ENCODE measurements at places on chromosomes 4 and X.

- DNase-seq: peak; percentile 22
Observed at GRCh38 chrX:30302956-30303355, 6.2 kb downstream of the NR0B1 start.

DNA sequence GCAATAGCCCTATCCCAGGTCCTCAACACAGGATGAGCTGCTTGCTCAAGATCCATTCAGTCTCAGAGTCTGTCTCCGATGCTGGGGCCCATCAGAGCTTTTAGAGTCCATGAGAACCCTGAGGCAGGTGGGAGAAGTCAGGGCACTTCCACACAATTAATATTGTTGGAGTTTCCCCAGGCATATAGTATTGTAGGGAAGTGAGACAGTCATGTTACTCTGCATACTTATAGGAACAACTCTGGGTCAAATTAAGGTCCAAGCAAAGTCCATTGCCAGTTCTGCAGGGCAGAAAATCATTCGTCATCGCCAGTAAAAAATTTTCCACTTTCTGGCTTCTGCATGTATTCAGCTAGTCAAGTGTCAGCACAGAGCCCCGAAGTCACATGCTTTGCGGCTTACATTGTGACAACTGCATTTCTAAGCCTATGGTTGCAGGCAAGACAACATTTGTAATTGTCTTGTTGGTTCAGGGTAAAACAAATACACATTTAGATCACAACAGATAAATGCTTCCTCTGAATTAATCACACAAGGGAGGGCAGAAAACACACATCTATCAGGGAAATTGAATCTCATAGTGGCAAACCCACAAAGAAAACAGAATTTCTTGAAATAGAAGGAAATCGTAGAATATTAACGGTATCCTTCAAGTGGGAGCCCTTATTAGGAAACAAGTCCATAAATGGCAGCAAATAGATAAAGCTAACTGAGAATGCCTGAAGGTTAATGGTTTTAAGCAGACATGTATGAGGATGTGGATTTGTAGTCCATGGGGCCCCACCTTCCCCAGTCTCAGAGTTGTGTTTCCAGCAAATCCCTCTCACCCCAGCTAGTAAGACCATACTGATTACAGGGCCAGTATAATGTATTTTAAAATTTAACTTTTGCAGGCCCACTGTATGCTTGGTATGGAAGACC lies 412.1 kb upstream of the RASGEF1B start:
- DNase-seq: no peak

DNA sequence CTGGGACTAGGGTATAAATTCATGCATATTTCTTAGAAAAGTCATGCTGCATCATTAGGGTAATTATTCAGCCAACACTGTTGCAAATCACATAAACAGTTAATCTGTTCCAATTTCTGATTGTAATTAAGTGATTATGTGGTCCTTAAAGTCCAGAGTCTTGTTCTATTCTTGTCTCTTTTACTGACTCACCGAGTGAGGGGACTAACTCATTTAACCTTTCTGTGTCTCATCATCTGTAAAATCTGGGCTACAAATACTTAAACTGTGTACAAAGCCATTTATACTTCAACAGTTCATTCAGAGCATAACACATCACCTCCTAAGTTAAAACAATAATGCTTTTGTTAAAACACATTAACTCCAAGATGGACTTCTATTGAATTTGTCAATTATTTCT lies 65.4 kb upstream of the KLHL13 start:
- DNase-seq: no peak

DNA sequence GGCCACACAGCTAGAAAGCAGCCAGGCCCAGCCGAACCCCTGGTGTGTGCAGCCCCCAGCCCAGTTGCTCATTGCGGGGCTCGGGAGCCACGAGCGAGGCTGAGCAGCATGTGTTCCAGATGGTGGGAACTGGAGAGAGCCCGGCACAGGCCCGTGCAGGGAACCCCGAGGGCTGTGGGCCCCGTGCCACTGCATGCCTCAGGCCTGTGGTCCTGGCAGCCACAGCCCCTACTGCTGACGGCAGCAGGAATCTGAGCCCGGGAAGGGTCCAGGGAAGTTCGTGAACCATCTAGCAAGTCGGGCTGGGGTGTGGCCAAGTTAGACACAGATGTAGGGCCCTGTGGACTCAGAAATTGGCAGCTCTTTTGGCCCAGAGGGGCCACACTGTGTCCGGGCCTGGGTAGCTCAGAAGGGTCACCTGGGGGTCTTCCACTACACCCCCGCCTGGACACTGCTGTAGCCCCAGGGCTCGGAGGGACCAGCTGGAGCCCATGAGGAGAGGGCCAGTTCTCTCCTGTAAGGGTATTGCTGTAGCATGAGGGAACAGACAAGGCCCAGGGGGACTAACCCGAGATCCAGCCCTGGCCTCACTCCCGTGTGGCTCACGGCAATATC lies 12.1 kb downstream of the HTRA3 start:
- no peak for DNase-seq

All from GM04503 (cell line).